ENCODE measurements at places on chromosomes 12 and 14. TPM values are rescaled to one million over a fixed set of nuclear protein-coding genes. Genes with fewer than 3 reads are reported as not detected.

Gene SIX6
- not detected for total RNA-seq

Gene BCL2L2
- total RNA-seq = 19.6 TPM

Gene KCNK13
- not detected for total RNA-seq

Gene CLMN
- total RNA-seq = 10.8 TPM

Gene BCL11B
- total RNA-seq = 1.1 TPM

Gene ANO4
- total RNA-seq = 41.3 TPM

Gene C1S
- 6.2 TPM for total RNA-seq

Gene RNASE4
- 9.3 TPM for total RNA-seq

Gene TMEM63C
- 11.3 TPM for total RNA-seq

Gene LYSET
- 9.1 TPM for total RNA-seq

Gene SERPINA5
- total RNA-seq = 0.36 TPM

Gene VCPKMT
- total RNA-seq = 11.9 TPM

Gene KLRD1
- 0.45 TPM for total RNA-seq

Gene TAS2R7
- not detected for total RNA-seq

Data from astrocyte (in vitro differentiated cells and primary cell).